MCF 10A (cell line): ENCODE measurements at places on chromosomes 7 and 10. TPM values are rescaled to one million over a fixed set of nuclear protein-coding genes. Genes with fewer than 3 reads are reported as not detected.

Gene EPHB6
- total RNA-seq: 0.79 and 1.4 TPM in 2 replicates

DNA sequence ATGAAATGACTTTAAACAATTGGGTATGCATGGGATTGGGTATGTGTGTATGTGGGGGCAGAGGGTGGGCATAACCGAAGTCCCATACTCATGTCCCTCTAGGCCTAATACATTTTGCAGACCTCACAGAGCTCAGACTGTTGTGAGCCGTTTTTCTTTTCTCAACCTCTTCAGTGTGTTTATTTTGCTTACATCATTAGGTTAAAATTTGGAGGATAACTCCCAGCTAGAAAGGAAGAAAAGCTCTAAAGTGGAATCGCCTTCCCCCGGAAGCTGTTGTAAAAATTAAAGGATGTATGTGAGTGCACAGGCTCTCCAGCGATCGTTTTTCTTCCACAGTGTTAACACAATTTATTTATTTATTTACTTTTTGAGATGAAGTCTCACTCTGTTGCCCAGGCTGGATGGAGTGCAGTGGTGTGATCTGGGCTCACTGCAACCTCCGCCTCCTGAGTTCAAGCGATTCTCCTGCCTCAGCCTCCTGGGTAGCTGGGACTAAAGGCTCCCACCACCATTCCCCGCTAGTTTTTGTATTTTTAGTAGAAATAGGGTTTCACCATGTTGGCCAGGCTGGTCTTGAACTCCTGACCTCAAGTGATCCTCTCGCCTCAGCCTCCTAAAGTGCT lies 1.5 kb upstream of the H2AZ2 start:
- H3K4me3 ChIP-seq: peak overlapping the region; percentile 87
- peaks cover 11% of the 10 kb centered on the region for H3K4me1 ChIP-seq
- DNase-seq: no peak
- H3K27me3 ChIP-seq: no peaks in the 10 kb centered on the region
- peaks cover 12% of the 10 kb centered on the region for H3K36me3 ChIP-seq
- no peak overlapping the region for H3K27ac ChIP-seq

DNA sequence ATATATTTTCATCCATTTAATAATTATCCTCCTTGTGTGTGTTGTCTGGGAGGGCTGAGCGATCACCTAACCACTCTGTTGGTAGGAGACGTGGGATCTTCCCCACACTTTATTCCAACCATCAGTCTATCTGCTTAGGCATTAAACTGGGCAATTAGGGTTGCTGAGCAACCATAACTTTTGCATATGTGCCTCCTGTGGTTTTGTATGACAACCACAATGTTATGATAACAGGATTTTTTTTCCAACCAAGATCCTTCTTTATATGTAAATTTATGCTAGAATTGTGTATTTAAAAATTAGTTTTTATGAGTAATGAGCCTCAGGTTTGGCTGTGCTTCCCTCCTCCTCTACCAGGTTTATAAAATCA lies 495.0 kb upstream of the MGMT start:
- no peaks in the 10 kb centered on the region for H3K4me1 ChIP-seq
- no peak for DNase-seq
- no peaks in the 10 kb centered on the region for H3K36me3 ChIP-seq
- no peak overlapping the region for H3K27ac ChIP-seq
- no peaks in the 10 kb centered on the region for H3K27me3 ChIP-seq

DNA sequence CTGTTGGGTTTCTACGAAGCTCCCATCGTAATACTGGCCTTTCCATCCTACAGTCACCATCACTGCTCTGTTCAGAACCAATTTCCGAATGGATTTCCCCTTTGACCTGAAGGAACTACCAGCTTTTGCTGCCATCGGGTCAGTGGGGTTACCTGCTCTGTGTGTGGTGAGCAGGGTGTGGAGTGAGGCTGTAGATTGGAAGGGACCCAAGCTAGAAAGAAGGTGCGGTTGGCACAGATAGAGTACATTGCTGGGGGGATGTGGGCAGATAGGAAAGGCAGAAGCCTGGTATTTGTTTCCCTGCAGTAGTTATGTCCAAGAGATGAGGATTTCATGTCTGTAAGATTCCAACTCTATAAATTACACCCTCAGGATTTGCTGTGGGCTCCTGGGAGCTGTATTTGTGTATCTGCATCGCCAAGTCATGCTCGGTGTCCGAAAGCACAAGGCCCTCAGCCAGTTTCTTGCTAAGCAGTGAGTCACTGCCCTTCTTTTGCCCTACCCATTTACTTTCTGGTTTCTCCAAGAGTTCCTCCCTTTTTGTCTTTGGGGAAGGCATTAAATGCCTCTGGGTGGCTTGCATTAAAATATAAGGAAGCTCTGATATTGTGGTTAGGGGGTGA lies 15.4 kb downstream of the CLCN1 start:
- H3K27me3 ChIP-seq: no peaks in the 10 kb centered on the region
- peaks cover 12% of the 10 kb centered on the region for H3K4me1 ChIP-seq
- H3K36me3 ChIP-seq: no peaks in the 10 kb centered on the region

GRCh38 chr7:157461573-157462418 lies 125.0 kb downstream of the DNAJB6 start:
- no peak overlapping the region for H3K27ac ChIP-seq
- no peak for DNase-seq
- no peaks in the 10 kb centered on the region for H3K4me1 ChIP-seq
- H3K27me3 ChIP-seq: peaks cover 42% of the 10 kb centered on the region
- H3K36me3 ChIP-seq: no peaks in the 10 kb centered on the region

Gene GRM3
- not detected in 2 replicates for total RNA-seq

Gene VSTM4
- total RNA-seq: not detected in 2 replicates

- H3K27me3 ChIP-seq: peaks cover 5% of the 10 kb centered on the region
- peaks cover 15% of the 10 kb centered on the region for H3K36me3 ChIP-seq
- H3K27ac ChIP-seq: no peak within 1 kb of the TSS
- no peaks in the 10 kb centered on the region for H3K4me1 ChIP-seq
- peak; percentile 66 for DNase-seq
These were observed at the start of gene MLXIPL for GRCh38 chr7:73623798-73624668. TSS of gene MLXIPL (minus strand) at chr7:73624522. CDS start at chr7:73624492, 30 bp downstream.

GRCh38 chr10:131258256-131258655 lies 53.3 kb downstream of the TCERG1L start:
- no peaks in the 10 kb centered on the region for H3K4me1 ChIP-seq
- no peak for DNase-seq
- H3K4me3 ChIP-seq: no peak overlapping the region
- H3K27me3 ChIP-seq: no peaks in the 10 kb centered on the region

DNA sequence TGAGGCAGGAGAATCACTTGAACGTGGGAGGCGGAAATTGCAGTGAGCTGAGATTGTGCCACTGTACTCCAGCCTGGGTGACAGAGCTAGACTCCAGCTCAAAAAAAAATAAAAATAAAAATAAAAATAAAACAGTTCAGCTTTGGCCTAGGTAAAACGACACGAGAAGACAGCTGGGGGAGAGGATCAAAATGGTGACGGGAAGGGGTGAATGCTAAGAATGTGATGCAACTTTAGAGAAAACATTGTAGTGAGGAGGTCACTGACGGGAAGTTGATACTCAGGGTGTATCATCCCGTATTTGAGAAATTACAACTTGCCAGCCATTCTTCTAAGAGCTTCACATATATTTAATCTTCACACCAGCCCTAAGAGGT lies 1.1 kb downstream of the NDST2 start:
- no peak for DNase-seq
- peaks cover 11% of the 10 kb centered on the region for H3K4me1 ChIP-seq
- H3K27me3 ChIP-seq: no peaks in the 10 kb centered on the region
- H3K27ac ChIP-seq: peak overlapping the region; percentile 19
- peaks cover 36% of the 10 kb centered on the region for H3K36me3 ChIP-seq

DNA sequence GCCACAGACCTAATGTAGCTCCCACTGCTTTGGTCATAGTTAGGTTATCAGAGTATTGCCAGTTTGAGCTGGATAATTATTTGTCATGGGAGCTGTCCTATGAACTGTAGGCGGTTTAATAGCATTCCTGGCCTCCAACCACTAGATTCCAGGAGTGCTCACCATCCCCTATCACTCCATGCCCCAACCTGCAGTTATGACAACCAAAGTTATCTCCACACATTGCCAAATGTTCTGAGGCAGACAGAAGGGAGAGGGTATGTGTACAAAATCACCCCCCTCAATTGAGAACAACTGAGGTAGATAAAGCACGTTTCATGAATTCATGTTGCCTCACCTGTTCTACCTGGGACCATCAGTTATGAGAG lies 119.0 kb upstream of the CACUL1 start:
- DNase-seq: no peak
- H3K27me3 ChIP-seq: no peaks in the 10 kb centered on the region
- no peak overlapping the region for H3K4me3 ChIP-seq
- peaks cover 39% of the 10 kb centered on the region for H3K4me1 ChIP-seq

Gene GPR15LG
- total RNA-seq: not detected in 2 replicates

Gene SPDYE16
- total RNA-seq: 0.29 TPM in 1 of 2 replicates, not detected in the other

DNA sequence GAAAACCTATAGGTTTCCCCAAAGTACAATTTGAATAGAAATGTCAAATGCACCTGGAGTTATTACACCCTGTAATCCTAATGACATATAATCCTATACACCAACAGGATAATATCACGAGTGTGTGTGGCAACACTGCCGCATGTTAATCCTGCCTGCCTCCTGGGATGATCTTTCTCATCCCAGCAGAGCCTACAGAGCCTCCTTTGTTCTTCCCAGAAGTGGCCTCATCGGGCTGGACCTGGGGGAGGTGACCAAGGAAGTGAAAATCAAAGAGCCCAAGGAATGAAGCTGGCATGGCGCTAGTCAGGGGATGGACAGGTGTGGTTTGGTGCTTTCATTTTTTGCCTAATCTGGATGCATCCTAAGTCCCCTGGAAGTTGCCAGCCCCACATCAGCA lies 29.5 kb upstream of the LEP start:
- no peaks in the 10 kb centered on the region for H3K36me3 ChIP-seq
- H3K27ac ChIP-seq: no peak overlapping the region
- no peaks in the 10 kb centered on the region for H3K27me3 ChIP-seq
- DNase-seq: no peak

Gene RSU1
- 50.5 and 54.4 TPM in 2 replicates for total RNA-seq

DNA sequence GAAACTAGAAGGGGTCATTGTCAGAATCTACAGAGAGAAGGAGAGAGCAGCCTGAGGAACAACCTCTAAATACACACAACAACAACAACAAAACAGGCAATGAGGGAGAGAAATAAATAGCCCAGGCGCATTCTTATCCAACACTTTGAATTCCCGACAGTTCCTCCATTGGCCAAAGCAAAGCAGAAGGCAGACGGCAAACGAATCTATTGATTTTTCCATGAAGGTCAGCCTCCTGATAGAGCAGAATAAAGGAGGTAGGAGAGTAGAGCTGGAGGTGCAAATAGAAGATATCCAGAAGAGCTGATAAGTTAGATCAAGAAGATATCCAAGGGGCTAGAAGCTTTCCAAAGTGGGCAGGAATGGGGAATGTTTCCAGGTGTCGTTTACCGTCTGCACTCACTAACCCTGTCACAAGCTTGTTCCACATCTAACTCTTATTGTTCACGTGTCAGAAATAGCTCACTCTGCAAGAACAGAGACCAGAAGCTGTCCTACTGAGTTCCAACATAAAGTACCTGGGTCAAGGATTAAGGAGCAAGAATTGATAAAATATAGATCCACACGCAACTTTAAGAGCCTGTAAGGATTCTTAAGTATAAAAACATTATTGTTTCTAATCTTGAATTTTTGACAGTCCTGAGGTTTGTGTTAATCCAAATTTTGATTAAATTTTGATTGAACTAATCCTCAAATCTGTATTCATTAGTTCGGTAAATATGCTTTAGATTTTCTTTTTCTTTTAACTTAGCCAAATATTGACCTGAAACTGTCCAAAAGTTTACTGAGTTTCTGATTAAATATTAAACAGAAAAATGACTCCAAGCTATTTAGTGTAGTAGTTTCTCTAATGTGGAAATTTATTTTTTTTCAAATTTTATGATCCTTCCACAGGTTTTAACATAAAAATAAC lies 45.7 kb downstream of the PTN start:
- no peak overlapping the region for H3K4me3 ChIP-seq
- DNase-seq: no peak
- no peaks in the 10 kb centered on the region for H3K36me3 ChIP-seq
- H3K27ac ChIP-seq: no peak overlapping the region
- peaks cover 63% of the 10 kb centered on the region for H3K27me3 ChIP-seq

Gene LRIT1
- total RNA-seq: not detected in 2 replicates

DNA sequence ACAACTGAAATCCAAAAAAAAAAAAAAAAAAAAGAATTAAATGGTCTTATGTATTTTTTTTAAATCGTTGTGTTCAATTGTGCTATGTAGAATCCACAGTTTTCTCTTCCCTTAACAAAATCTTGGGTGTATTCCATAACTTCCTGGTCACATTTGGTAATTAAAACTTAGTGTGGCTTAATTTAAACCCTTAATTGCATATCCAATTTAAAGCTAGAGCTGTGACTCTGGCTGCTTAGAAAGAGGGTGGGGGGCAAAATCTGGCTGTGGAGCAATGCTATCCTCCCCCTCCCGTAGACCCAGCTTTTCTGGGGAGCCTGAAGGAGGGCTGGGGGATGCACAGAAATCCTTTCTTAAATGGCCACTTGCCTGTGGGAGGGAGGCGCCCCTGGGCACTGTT lies 695.1 kb downstream of the INHBA start:
- H3K4me1 ChIP-seq: peaks cover 48% of the 10 kb centered on the region
- H3K27ac ChIP-seq: peak overlapping the region; percentile 57
- no peaks in the 10 kb centered on the region for H3K36me3 ChIP-seq
- DNase-seq: no peak
- H3K27me3 ChIP-seq: no peaks in the 10 kb centered on the region
- no peak overlapping the region for H3K4me3 ChIP-seq

Gene PIP
- not detected in 2 replicates for total RNA-seq

GRCh38 chr10:62456611-62457101 lies 82.5 kb downstream of the ZNF365 start:
- H3K27ac ChIP-seq: no peak overlapping the region
- no peaks in the 10 kb centered on the region for H3K27me3 ChIP-seq
- no peak overlapping the region for H3K4me3 ChIP-seq

Gene MCU
- 14.0 and 19.2 TPM in 2 replicates for total RNA-seq

GRCh38 chr10:60890811-60891210 lies 53.2 kb downstream of the RHOBTB1 start:
- no peaks in the 10 kb centered on the region for H3K36me3 ChIP-seq
- H3K4me3 ChIP-seq: no peak overlapping the region
- H3K27ac ChIP-seq: no peak overlapping the region
- H3K4me1 ChIP-seq: no peaks in the 10 kb centered on the region

GRCh38 chr7:155963771-155964195 lies 151.5 kb upstream of the SHH start:
- no peak overlapping the region for H3K4me3 ChIP-seq
- no peaks in the 10 kb centered on the region for H3K27me3 ChIP-seq

GRCh38 chr10:13739183-13739582 lies 152.4 kb downstream of the PRPF18 start:
- no peaks in the 10 kb centered on the region for H3K4me1 ChIP-seq
- no peak overlapping the region for H3K4me3 ChIP-seq
- no peak for DNase-seq
- H3K27me3 ChIP-seq: no peaks in the 10 kb centered on the region

DNA sequence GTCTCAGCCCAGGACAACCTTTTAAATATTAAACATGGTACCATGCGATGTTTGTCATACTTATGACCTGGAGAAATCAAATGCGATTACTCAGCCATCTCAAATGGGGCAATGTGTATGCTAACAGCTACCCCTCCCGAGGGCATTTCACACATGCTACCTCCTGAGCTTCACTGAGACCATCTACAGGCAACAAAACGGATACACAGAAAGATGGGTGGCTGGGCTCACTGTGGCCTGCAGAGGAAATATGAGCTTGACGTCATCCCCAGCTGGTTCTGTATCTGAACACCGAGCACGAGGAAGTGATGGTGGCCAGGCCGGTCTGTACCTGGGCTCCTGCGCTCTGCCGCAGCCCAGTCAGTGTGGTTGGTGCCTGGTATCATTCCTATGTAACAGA lies 374.3 kb downstream of the RPS24 start:
- H3K27ac ChIP-seq: no peak overlapping the region
- H3K27me3 ChIP-seq: peaks cover 44% of the 10 kb centered on the region
- no peak for DNase-seq
- peaks cover 9% of the 10 kb centered on the region for H3K4me1 ChIP-seq
